Thymus (tissue), 14 donors: ENCODE measurements at places on chromosomes 12 and 14.

DNA sequence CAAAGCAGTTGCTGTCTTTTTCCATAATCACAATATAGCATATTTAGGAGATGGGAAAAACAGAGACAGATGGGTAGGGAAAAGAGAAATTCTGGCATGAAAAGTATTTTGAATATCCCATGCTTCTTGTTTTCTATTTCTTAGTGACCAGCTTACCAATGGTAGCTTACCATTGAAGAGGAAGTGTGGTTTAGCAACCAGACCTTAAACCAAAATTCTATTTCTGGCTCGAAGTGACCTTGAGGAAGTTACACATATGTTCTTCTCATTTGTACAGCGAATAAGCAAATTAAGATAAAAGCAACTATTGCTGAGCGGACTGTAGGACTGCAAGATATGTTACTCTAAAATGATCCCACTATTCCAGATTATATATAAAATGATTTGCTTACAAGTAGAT is 82.9 kb downstream of the FGD4 start:
- no peak for DNase-seq

GRCh38 chr12:110371408-110372055 is 32.0 kb downstream of the ANAPC7 start:
- no peak for DNase-seq

GRCh38 chr14:47120645-47121044 is 469.1 kb upstream of the RPL10L start:
- DNase-seq, result no peak

- no peak for DNase-seq
Observed at GRCh38 chr12:120817559-120818330, 86.4 kb downstream of the SPPL3 start.

DNA sequence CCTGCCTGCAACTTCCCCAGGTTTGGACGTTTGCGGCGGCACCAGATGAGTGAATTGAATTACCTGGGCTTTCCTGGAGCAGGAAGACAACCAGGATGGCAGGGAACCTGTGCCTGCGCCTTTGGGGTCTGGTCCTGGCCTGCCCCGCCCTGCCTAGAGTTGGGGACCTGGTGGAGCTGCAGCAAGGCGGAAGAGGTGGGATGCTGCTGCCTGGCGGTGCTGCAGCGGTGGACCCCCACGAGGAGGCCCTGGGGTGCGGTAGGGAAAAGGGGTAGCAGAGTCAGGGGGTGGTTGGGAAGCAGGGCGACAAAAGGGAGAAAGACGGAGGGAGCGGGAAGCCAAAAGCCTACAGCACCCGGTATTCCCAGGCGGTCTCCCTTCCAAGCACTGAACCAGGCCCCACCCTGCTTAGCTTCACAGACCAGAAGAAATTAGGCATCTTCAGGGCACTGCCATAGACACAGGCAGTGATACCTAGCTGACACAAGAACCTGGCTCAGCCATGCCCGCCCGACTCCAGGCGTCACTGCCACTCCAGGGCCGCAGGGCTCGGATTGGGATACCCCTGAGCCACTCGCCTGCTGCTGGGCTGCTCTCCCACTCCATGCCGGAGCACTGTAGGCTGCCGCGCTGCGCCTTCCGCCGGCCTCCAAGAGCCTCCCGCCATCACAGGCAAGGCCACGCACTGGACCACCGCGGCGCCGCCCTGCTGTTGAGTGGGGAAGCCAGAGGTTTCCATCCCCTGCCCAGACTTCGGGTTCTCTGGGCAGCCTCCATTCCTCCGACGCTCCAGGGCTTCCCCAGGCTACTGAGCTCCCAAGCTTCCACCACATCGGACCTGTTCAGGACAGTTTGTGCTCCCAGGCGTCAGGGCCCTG is 155.2 kb upstream of the ALG10B start:
- no peak for DNase-seq

- DNase-seq, result no peak
Observed at GRCh38 chr14:52244997-52245396, 22.5 kb upstream of the PTGDR start.

DNA sequence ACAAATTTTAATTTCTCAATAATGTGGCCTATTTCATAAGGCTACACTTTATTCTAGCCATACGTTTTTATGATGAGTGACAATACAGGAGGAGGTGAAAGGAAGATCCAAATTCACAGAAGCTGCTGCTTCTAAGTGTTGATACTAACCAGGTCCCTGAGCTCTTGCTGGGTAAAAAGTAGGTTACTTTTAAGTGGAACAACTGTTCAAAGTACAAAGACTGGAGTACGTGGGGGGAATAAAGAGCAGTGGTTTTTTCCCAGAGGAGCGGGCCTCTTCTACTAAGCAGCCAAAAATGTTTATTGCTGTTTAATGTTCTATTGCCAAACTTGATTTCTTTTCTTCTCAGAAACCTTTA is 301.8 kb downstream of the AEBP2 start:
- no peak for DNase-seq

- DNase-seq, result no peak
Observed at GRCh38 chr12:70121562-70121961, 121.7 kb upstream of the CNOT2 start.

- no peak for DNase-seq
Observed at GRCh38 chr14:59103396-59103795, 85.1 kb upstream of the DAAM1 start.

- DNase-seq, result no peak
Observed at GRCh38 chr12:122830517-122831214, 4.6 kb upstream of the HIP1R start.

DNA sequence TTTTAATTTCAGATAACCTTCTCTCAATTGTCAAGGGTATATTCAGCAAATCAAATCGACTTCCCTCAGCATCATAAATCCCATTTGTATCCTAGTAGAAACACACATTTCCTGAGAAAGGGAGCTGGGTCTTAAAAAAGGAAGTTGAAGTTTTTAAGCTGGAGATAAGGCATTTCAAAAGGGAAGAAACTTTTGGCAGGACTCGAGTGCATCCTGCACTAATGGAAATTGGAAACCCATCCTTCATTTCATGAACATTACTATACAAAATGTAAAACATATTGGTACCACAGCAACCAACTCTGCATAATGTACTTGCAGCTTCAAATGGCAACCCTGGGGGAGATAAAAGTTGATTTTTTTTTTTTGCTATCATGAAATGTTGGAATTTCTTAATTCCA is 23.7 kb upstream of the TMCC3 start:
- no peak for DNase-seq

- no peak for DNase-seq
Observed at GRCh38 chr12:111448846-111449790, 43.4 kb downstream of the SH2B3 start.

DNA sequence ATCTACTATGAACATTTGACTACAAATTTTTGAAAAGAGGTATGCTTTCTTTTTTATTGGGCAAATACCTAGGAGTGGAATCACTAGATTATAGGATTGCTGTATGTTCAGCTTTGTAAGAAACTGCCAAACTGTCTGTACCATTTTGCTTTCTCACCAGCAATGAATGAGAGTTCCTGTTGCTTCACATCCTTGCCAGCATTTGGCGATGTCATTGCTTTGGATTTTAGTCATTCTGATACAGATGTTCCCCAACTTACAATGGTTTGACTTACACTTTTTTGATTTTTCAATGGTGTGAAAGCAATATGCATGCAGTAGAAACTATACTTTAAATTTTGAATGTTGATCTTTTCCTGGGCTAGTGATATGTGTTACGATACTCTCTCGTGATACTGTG is 328.7 kb downstream of the RAD51B start:
- DNase-seq, result no peak

- no peak for DNase-seq
Observed at GRCh38 chr12:13588574-13588973, 392.0 kb downstream of the EMP1 start.

DNA sequence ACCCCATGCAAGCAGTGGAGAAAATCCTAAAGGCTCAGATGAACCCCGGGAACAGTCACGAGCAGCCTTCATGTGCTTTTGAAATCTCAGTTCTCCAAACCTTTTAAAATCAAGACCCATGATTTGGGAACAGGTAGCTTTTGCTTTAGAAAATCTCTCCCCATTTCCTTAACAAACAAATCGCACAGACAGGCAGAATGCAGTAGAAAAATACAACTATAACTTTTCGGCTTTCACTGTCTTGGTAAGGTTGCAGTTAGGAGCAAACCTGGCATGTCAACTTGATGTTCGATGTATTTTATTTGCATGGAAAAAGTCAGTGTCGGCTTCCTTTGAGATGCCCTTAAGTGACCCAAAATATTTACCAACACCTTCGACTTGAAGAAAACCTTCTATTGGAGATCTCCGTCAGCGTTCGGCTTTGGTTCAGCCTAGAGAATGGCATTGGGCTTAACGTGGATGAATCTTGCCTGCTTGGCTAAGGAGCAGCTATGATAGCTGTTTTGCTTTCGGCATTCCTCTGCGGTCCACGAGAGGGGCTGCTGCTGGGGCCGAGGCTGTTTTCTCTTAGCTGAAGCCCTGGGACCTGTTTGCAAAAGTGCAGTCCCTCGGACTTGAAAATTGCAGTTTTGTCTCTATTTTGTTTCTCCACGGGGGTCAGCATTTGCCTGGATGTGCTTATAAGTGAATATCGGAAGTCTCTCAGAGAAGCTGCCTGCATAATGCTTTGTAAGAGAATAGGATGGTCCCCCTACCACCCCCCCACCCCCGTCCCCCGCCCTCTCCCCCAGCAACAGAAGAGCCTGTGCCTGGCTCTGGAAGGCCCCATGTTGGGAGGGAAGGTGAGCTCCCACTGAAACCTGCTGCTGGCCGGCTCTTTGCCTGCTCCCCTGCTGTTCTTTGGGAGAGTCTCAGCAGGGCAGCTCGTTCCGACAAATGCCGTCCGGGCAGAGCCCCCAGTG is 122.8 kb downstream of the AACS start:
- DNase-seq, result no peak

- no peak for DNase-seq
Observed at GRCh38 chr14:93032421-93032936, 83.2 kb downstream of the ITPK1 start.

GRCh38 chr12:94057262-94058151 is 90.9 kb upstream of the PLXNC1 start:
- no peak for DNase-seq

GRCh38 chr12:131927110-131928079 is 1.7 kb upstream of the PUS1 start:
- DNase-seq, result no peak

- DNase-seq, result no peak
Observed at GRCh38 chr14:45251912-45252311, 1.1 kb downstream of the MIS18BP1 start.

DNA sequence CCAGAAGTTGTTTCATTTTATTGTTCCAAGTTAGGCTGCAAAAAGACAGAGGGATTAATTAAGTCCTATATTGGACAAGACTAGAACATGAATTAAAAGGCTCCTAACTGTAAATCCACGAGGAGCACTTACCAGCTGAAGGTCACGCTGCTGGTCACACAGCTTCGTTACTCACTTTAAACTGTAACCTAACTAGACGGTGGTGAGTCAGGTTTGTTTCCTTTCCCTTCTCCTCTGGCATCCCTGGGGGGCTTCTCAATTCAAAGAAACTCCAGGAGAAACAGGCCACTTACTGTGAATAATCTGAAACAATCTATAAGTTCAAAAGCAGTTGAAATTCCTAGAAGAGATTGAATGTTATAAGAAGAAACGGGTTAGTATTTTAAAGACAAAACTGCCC is 331.4 kb downstream of the BCAT1 start:
- no peak for DNase-seq

DNA sequence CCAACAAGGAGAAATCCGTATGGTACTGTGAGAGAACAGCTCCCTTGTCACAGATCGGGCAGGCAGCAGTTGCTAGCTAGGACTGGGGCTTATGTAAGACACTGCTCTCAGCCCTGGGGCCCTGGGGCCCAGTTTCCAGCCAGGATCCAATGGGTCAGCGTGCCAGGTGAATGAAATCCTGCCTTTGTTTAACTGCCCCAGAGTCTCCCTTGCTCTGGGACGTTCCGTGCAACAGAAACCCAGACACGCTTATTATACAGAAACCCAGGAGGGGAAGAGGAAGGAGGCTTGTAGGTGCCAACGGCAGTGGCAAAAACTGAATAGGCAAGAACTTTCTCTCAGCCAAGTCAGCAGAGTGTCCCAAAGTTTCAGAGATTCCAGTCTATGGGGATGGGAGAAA is 110.6 kb downstream of the DIO2 start:
- DNase-seq, result no peak

GRCh38 chr14:99009871-99010270 is 262.1 kb downstream of the BCL11B start:
- peak; percentile 47 for DNase-seq

DNA sequence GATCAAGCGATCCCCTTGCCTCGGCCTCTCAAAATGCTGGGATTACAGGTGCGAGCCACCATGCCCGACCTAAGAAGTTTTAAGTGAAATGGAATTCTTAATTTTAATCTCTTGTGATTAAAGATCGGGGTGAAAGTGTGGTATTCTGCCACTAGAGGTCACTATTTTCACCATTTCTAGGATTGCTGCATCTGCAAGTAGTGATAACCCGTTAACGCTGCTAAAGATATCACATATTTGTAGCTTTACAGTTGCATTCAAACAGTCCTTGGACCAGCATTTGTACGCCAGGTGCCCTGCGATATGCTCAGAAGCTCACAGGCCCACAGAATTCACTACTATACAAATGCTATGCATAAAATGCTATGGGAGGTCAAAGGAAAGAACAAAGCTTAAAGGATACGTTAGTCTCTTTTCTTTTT is 19.3 kb downstream of the CCDC62 start:
- DNase-seq, result peak; percentile 46

- DNase-seq, result no peak
Observed at GRCh38 chr12:27653661-27654060, 42.6 kb upstream of the REP15 start.

- no peak for DNase-seq
Observed at GRCh38 chr14:65320661-65321308, 91.7 kb upstream of the FUT8 start.

GRCh38 chr14:58807191-58807590 is 169.4 kb downstream of the DACT1 start:
- DNase-seq, result no peak

DNA sequence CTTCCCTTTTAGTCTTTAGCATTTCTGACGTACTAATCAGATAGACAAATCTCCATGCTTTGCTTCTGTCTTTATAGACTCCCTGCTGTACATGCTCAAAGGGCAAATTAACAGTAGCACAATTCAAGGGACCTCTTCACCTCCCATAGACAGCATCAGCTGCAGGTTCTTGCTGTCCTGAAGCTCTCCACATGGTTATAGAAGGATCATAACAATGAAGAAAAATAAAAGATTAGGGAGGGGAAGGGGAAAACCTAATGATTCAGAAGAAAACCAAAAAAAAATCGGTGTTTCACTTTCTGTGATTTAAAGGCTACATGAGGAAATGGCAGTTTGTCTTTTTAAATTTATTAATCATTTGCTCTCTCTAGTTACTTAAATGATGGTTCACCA is 155.5 kb downstream of the PTCSC3 start:
- no peak for DNase-seq

DNA sequence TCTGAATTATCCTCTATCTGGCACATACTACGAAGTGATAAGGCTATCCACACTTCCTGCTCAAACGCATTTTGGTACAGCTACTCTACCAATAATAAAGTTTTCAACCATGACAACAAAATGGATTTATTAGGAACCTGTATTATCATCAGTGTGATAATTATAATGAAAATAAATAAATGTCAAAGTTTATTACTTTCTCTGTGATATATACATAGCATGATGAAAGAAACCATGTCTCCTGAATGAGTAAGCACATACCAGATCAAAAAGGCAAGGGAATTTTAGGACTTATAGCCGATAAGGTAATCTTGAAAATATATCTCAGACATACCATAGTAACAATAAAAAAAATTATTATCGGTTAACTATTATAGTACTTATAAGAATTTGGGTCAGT is 61.1 kb downstream of the CPNE8 start:
- DNase-seq, result no peak

- DNase-seq, result no peak
Observed at GRCh38 chr12:48694038-48694437, 12.0 kb upstream of the KANSL2 start.

GRCh38 chr14:103423050-103423461 is 37.8 kb downstream of the MARK3 start:
- no peak for DNase-seq
